ENCODE measurements at places on chromosomes 11 and 22.

- peak; percentile 67 for DNase-seq
Observed at GRCh38 chr22:39388261-39389011, 11.1 kb upstream of the TAB1 start.

- DNase-seq: no peak
Observed at GRCh38 chr22:29581799-29582198, 886 bp upstream of the NIPSNAP1 start.

DNA sequence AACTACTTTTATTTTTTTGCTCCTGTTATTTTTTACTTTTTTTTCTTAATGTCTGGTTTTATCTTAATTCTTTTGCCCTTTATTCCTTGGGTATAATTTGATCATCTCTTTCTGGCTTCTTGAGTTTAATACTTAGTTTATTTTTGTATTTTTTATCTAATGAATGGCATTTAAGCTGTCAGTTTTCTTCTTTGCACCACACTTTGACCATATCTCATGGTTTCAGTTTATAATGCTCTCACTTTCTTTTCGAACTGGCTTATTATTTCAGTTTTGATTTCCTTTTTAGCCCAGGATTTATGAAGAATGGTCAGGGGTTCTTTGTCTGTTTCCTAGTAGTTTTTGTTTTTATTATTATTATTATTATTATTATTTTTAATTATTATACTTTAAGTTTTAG lies 48.3 kb downstream of the QSER1 start:
- DNase-seq: no peak

- no peak for DNase-seq
Observed at GRCh38 chr11:122933416-122933815, 48.2 kb downstream of the BSX start.

GRCh38 chr11:64892411-64892831 lies 14.0 kb upstream of the EHD1 start:
- no peak for DNase-seq

DNA sequence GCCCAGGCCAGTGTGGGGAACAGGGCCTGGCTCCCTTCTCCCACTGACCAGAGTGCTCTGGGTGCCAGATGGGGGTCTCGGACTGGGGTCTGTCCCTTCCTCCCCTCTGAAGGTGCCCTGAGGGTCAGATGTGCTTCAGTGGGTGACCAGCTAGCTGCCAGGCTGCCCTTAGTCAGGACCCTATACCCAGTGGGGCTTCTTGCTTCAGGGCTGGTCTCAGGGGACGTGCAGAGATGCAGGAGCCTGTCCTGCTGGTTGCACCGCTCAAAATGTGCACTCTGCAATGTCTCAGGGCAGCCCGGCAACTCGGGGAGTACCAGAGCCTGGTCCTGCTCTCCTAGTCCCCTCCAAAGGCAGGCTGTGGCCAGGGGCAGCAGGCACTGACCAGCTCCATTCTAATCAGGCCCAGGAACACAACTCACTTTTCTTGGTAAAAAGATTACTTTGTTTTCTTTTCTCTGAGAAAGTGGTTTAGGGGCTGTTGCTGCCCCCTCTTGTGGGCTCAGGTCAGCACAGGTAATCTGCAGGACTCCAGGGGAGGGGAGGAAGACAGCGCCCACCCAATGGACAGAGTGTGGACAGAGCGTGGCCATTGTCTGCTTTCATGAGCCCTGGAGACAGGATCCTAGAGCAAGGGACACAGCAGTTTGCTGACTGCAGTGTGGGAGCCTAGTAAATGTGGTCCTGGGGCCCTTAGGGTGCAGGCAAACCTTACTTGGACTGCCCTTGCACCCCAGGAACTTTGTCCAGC lies 80.9 kb downstream of the MED15 start:
- no peak for DNase-seq

DNA sequence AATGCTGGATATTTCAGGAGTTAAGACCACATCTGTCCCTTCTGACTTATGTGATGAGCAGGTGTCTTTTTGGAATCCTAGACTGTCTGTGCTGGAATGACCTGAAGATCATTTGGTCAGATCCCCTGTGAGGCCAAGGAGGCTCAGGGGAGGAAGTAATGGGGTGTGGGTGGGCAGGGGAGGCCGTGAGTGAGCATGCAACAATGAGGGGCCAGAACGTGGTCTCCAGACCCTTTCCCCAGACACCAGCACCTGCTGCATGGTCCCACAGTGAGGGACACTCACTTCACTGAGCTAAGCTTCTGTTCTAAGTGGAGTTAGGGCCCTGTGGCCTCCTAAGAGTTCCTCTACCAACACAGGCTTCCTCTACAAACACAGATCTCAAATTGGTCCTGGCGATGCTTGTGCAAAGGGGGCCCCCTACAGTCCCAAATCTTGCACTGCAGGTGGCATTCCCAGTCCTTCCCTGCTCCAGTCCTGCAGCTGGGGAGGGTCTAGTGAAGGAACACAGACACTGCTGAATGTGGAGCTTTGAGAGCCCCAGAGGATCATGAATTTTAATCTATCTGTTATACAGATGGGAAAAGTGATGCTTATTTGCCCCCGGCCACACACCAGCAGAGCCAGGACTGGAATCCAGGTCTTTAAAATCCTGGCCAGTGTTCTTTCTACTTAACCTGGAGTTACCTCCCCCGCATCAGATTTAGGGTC lies 7.4 kb downstream of the USP2 start:
- no peak for DNase-seq
